Epithelial cell of alveolus of lung (primary cell): ENCODE measurements at places on chromosomes 16 and 17. TPM values are rescaled to one million over a fixed set of nuclear protein-coding genes. Genes with fewer than 3 reads are reported as not detected.

LRRC75A gene
- total RNA-seq = 0.13 TPM in 1 of 2 replicates, not detected in the other

TBC1D3 gene
- not detected in 2 replicates for total RNA-seq

SOST gene
- total RNA-seq = not detected in 2 replicates

SLC25A10 gene
- total RNA-seq = 15.3 and 22.8 TPM in 2 replicates

MLKL gene
- total RNA-seq = 3.0 and 8.8 TPM in 2 replicates
